ENCODE measurements at places on chromosomes 2 and 18.
A peak's percentile ranks its signal among the peaks of the same experiment; 100 is the strongest.

DNA sequence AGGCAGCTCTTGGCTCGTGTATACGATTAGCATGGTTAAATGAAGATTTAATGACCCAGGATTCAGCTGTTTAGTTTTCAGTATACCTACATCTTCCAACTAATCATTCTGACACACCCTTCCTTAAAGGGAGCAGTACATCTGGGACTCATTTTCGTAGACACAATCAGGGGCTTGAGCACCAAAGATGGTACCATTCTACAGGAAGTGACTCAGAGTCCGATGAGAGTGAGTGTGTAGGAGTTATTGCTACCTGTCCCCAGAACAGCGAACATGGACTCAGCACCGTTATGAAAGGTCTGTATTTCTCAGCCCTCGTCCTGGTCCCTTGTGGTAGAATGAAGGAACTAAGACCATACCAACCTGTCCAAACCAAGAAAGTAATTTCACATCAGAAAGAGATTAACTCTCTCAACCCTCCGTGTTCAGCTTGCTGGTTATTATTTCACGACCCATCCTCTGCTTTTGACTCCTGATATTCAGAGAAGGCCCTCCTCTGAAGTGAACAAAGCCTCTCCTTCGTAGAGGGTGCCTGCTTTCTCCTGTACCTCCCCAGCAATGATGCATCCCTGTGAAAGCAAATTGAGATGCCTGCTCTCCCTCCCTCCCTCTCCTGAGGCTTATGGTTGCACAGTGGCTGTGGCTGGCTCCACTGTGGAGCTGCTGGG is 214.8 kb downstream of the MTX2 start:
- no peaks in the 10 kb centered on the region for H3K36me3 ChIP-seq
- H3K4me3 ChIP-seq, result no peak overlapping the region
- peaks cover 7% of the 10 kb centered on the region for H3K27me3 ChIP-seq
- no peak overlapping the region for H3K27ac ChIP-seq
- 0 out of 2 replicates have a peak, but pooled peaks cover under 1% of the 10 kb centered on the region for H3K4me1 ChIP-seq

DNA sequence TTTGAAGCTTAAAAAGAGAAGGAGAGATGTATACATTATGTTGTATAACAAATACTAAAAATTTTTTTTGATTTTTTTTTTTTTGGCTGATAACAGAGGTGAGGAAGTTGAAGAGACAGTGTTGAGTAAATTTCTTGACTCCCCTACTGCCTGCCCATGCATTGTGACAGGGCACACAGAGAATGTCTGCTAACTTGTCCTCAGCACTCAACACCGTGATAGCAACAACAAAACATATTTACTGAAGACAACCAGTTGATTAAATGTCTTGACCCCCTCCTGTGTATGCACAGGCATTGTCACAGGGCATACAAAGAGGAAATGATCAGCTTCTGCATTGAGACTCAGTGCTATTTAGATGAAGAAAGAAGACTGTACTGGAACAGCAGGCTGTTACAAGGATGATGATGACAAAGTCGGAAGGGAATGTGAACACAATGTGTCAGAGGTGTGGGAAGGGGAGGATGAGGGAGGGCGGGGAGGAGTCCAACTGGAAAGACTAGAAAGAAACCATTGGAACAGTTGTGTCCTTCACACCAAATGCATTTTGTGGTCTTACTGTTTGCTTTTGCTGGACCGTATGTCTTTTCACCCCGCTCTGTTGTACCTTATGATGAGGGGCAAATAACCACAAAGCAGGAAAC is 89.5 kb downstream of the CERS6 start:
- H3K27me3 ChIP-seq, result no peaks in the 10 kb centered on the region
- DNase-seq, result no peak
- no peak overlapping the region for H3K4me3 ChIP-seq
- H3K27ac ChIP-seq, result peak overlapping the region; percentile 29

DNA sequence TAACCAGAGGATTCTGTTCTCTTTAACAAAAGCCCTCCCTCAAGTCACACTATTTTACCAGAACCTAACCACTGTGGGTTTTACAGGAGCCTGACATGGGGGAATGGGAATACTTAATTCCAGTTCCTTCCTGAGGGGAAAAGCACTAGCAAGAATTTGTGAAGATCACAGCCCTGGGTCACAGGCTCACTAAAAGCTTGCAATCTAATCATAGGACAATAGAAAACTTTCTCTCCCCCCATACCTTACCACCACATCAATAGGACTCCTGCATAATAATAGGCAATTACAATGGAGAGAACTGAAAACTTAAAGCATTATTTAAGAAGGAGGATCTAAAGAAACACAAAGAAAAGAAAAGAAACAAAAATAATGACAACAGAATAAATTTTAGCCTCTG is 225.8 kb upstream of the ZNF804A start:
- peak overlapping the region; percentile 5 for H3K27ac ChIP-seq
- peaks cover 16% of the 10 kb centered on the region for H3K4me1 ChIP-seq
- no peaks in the 10 kb centered on the region for H3K36me3 ChIP-seq
- DNase-seq, result peak; percentile 31
- H3K4me3 ChIP-seq, result no peak overlapping the region
- H3K27me3 ChIP-seq, result no peaks in the 10 kb centered on the region

GRCh38 chr2:18788592-18788991 is 199.2 kb upstream of the NT5C1B start:
- no peak for DNase-seq
- no peaks in the 10 kb centered on the region for H3K36me3 ChIP-seq
- H3K27ac ChIP-seq, result no peak overlapping the region
- H3K4me1 ChIP-seq, result no peaks in the 10 kb centered on the region
- H3K27me3 ChIP-seq, result no peaks in the 10 kb centered on the region

DNA sequence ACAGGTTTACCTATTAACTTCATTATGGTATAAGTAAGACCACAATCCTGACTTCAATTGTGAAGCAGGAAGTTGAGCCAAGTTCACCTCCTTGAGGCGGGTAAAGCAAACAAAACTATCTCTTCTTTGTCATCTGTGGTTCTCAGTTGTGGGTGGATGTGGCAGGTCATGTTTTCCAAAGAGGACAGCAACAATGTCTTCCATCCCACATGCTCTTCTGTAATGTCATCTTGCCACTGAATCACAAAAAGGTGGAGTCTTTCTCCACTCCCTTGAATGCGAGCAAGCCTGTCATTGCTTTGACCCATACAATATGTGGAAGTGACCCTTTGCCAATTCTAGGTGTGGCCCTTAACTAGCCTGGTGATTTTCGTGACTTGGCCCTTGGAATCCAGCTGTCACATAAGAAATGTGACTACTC is 98.7 kb downstream of the GRB14 start:
- H3K36me3 ChIP-seq, result 0 out of 2 replicates have a peak, but pooled peaks cover 3% of the 10 kb centered on the region
- H3K4me1 ChIP-seq, result no peaks in the 10 kb centered on the region
- no peaks in the 10 kb centered on the region for H3K27me3 ChIP-seq
- DNase-seq, result no peak
- no peak overlapping the region for H3K27ac ChIP-seq

DNA sequence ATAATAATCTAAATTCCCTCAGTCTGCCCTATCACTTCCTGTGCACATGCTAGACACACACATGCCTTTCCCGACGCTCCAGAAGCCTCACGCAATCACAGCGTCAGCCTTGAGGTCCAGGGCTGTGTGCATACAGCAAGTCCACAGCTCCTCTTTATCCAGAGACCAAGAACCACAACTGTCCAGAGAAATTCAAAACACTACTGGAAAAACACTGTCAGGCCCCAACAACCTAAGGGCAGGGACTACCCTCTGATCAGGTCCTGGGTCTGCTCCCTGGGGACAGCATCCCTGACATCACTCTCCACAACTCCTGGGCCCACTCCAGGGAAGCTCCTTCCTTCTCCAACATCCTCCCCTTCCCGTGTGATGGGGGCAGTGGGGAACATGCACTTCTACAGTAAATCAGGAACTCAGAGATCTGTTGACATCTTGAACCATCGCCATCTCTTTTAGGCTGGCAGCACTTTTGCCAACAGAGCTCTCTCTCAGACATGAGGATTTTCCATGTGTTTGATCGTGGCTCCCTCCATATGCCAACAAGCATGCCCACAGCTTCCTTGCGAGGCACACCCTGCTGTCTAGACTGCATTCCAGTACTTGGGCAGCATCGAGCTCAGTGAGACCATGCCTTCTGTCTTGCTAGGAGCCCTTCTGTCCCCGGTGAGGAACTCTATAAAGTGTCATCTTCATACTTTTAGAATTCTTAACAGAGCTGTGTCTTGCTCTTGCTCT is 15.4 kb downstream of the TEX51 start:
- no peak overlapping the region for H3K4me3 ChIP-seq
- H3K27ac ChIP-seq, result no peak overlapping the region
- DNase-seq, result no peak

DNA sequence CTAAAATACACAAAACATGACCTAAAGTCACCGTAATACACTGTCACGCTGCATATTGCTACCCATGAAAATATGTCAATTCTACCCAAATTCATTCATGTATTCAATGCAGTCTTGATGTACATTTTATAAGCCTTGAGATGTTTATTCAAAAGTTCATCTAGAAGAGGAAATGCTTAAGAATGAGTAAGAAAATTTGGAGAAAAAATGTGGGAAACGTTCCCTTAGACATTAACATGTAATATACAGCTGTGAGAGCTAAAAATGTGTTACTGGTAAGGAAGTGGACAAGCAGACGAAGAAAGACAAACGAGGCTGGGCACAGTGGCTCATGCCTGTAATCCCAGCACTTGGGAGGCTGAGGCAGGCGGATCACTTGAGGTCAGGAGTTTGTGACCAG is 37.3 kb downstream of the THAP4 start:
- no peaks in the 10 kb centered on the region for H3K4me1 ChIP-seq
- DNase-seq, result no peak
- no peaks in the 10 kb centered on the region for H3K27me3 ChIP-seq
- H3K36me3 ChIP-seq, result peaks cover 7% of the 10 kb centered on the region
- H3K4me3 ChIP-seq, result no peak overlapping the region

- H3K27ac ChIP-seq, result no peak overlapping the region
- no peaks in the 10 kb centered on the region for H3K4me1 ChIP-seq
- no peaks in the 10 kb centered on the region for H3K27me3 ChIP-seq
These were observed 331.1 kb downstream of the GULP1 start for GRCh38 chr2:188622601-188623260.

- no peak overlapping the region for H3K27ac ChIP-seq
- H3K4me3 ChIP-seq, result peak overlapping the region; percentile 55
- H3K36me3 ChIP-seq, result no peaks in the 10 kb centered on the region
- no peaks in the 10 kb centered on the region for H3K27me3 ChIP-seq
These were observed 25.3 kb upstream of the BOD1L2 start for GRCh38 chr18:57121542-57122112.

DNA sequence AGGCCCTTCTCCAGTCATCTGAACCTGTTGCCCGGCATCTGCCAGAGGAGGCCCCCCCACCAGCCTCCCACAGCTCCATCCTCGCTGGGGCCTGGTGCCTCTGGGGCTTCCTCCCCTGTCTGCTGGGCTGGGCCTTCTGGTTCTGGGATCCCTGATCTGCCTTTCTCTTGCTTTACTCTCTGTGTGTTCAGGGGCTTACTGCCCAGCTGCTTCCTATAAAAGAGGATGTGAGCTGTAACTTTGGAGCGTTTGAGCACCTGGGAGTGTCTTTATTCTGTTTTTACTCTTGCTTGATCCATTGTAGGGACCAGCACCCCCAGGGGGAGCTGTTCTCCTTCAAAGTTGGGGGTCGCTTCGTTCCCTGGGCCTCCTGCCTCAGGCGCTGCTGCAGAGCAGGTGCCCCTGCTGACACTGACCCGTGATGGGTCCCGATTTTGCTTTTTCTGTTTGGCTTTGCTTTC is 23.1 kb upstream of the FAHD2A start:
- peak; percentile 83 for DNase-seq
- H3K4me3 ChIP-seq, result no peak overlapping the region
- H3K4me1 ChIP-seq, result no peaks in the 10 kb centered on the region
- H3K27ac ChIP-seq, result no peak overlapping the region
- H3K27me3 ChIP-seq, result no peaks in the 10 kb centered on the region

- DNase-seq, result no peak
- H3K36me3 ChIP-seq, result no peaks in the 10 kb centered on the region
- no peak overlapping the region for H3K4me3 ChIP-seq
- no peaks in the 10 kb centered on the region for H3K4me1 ChIP-seq
These were observed 196.1 kb downstream of the AGPS start for GRCh38 chr2:177588671-177589070.

DNA sequence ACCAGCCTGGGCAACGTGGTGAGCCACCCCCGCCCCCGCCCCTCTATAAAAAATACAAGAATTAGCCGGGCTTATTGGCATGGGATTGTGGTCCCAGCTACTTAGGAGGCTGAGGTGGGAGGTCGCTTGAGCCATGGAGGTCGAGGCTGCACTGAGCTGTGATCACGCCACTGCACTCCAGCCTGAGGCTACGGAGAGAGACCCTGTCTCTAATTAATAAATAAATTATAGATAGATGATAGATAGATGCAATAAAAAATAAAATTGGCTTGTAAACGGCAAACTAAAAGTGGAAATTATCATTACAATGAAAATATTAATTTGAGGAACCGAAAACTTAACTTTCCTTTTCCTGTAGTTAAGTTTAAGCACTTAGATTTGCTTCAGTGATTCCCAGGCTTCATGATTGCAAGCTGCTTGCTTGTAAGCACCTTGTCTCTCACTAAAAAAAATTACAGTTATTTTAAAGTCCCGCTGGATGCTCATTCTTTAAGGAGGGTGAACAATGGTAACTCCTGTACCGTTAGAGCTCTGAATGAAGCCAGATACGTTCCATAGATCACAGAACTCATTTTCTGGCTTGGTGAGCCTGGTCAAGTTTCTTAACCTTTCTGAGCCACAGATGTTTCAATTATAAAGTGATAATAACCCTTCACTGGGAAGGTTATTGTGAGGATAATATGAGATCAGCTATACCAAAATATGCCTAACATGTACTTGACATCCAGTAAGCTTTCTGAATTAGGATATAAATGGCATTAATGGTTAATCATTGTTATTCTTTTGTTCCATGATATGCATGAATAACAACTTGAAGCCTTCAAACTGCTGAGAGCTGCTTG is 9.3 kb upstream of the NARS1 start:
- peaks cover 8% of the 10 kb centered on the region for H3K4me1 ChIP-seq
- DNase-seq, result no peak
- H3K27ac ChIP-seq, result peak overlapping the region; percentile 57
- peak overlapping the region; percentile 61 for H3K4me3 ChIP-seq

GRCh38 chr2:85401844-85402243 is 8.3 kb downstream of the CAPG start:
- no peaks in the 10 kb centered on the region for H3K27me3 ChIP-seq
- H3K27ac ChIP-seq, result no peak overlapping the region
- H3K4me1 ChIP-seq, result peaks cover 6% of the 10 kb centered on the region
- peaks cover 8% of the 10 kb centered on the region for H3K36me3 ChIP-seq

DNA sequence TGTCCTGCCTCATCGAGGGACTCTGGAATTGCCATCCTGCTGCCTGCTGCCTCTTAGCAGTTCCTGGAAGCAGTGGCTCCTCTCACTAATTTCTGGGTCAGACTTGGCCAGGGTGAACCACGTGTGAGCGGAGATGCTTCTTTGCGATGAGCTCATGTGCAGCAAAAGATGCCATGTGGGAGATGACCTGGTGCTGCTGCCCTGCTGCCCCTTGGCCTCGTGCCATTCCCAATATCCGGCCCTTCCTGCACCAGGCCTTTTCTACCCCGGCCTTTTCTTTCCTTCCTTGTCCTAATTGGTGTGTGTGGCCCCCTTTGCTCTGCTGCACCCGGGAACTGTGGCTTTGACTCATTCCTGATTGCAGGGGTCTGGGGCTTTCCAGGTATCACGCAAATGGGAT is 296.9 kb upstream of the HS6ST1 start:
- no peaks in the 10 kb centered on the region for H3K36me3 ChIP-seq
- DNase-seq, result no peak
- no peak overlapping the region for H3K27ac ChIP-seq
- H3K27me3 ChIP-seq, result no peaks in the 10 kb centered on the region
- no peak overlapping the region for H3K4me3 ChIP-seq
- H3K4me1 ChIP-seq, result no peaks in the 10 kb centered on the region

- H3K36me3 ChIP-seq, result no peaks in the 10 kb centered on the region
- H3K27ac ChIP-seq, result no peak overlapping the region
- no peak overlapping the region for H3K4me3 ChIP-seq
- H3K4me1 ChIP-seq, result no peaks in the 10 kb centered on the region
These were observed 7.3 kb upstream of the CNDP2 start for GRCh38 chr18:74488864-74489263.
